Stimulated activated CD4-positive, alpha-beta T cell treated with anti-CD3 and anti-CD28 coated beads, TNF-alpha, amount 100 ng/mL, for 1 hour (primary cell): ENCODE measurements at places on chromosomes 2 and 18.

- no peak for DNase-seq
These were observed 56.8 kb downstream of the TGFA start for GRCh38 chr2:70496819-70497218.

- no peak for DNase-seq
These were observed 7.4 kb downstream of the DYSF start for GRCh38 chr2:71460595-71461303.

GRCh38 chr2:219128396-219128795 lies 32.2 kb downstream of the NHEJ1 start:
- DNase-seq: no peak

- DNase-seq: no peak
These were observed 12.9 kb upstream of the SIX3 start for GRCh38 chr2:44928483-44929158.

DNA sequence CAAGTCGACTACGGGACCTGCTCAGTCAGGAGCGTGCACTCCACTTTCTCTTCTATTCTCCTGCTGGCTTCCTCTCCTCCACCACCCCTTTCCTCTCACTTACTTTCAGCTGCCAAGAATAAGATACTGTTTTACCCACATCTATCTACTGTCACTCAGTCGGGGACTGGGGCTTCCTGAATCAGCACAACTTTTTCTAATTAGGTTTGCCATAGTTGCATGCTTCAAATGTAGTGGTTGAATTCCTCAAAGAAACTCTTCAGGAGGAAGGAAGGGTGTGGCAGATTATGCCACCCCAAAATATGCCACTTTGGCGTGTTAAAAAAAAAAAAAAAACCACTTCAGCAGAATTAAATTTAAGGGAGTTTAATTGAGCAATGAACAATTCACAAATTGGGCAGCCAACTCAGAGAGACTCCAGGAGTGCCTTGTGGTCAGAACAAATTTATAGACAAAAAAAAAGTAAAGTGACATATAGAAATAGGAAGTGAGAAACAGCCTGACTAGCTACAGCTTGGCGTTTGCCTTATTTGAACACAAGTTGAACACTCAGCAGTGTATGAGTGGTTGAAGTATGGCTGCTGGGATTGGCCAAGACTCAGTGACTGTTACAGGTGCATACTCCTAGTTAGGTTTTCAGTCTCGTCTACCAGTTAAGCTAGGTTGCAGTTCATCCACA lies 32.5 kb upstream of the RMDN2 start:
- no peak for DNase-seq

DNA sequence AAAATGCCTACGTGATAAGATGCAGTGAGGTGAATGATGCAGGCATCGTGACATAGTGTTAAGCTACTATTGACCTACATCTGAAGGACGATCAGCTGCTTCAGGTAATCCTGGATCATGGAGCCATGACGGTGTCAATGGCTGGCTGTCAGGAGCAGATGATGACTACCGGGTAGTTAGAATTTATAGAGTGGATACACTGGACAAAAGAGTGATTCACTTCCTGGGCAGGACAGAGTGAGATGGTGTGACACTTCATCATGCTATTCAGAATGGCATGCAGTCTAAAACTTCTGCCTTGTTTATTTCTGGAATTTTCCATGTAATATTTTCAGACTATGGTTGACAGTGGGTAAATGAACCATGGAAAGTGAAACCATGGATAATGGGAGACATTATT lies 29.5 kb downstream of the METTL8 start:
- DNase-seq: no peak

DNA sequence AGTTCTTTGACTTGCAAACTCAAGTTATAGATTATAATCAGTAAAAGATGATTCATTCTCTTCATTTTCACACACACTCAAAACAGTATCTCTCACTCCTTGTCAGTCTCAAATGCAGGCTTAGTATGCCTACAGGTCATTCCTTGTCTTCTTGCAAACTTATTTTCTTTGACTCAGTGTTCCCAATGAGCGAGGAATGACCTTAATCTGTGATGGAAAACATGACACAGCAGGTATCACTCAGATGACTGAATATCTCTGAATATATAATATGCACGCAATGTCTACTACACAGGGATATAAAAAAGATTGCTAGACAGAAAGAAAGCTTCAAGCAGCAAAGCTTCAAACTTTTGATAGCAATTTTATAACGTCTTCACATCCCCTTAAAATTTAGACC lies 127.8 kb upstream of the RGPD4 start:
- no peak for DNase-seq

DNA sequence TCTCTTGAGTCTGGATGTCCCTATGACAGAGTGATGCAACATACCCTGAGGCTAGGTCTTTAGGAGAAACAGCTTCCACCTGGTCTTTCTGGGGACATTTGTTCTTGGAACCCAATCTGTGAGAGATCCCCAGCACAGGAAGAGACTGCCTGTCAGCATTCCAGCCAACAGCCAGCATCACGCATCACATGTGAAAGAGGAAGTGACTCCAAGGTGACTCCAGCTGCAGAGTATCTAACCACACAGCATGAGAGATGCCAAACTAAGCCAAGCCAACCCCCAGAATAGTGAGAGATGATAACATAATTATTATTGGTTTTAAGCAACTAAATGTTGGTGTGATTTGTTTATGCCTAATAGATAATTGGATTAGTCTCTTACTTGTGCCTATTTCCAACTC lies 35.7 kb downstream of the C18orf63 start:
- DNase-seq: no peak

GRCh38 chr2:225002656-225003045 lies 39.6 kb downstream of the DOCK10 start:
- no peak for DNase-seq

DNA sequence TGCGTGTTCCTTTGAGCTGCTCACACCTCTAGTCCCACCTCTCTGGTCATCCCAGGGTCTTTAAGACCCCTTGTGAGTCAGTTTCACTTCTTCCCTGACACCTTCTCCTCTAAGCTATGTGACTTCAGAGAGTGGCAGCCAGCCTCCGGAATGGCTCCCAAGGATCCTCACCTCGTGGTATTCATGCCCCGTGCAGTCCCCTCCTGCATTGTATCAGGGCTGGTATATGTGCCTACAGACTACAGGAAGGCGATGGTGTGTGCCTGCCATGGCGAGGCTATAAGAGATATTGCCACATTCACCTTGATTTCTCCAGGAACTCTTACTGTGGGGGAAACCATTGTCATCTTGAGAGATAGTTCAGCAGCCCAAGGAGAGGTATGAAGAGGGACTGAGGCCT lies 128.0 kb upstream of the SMAD2 start:
- no peak for DNase-seq

DNA sequence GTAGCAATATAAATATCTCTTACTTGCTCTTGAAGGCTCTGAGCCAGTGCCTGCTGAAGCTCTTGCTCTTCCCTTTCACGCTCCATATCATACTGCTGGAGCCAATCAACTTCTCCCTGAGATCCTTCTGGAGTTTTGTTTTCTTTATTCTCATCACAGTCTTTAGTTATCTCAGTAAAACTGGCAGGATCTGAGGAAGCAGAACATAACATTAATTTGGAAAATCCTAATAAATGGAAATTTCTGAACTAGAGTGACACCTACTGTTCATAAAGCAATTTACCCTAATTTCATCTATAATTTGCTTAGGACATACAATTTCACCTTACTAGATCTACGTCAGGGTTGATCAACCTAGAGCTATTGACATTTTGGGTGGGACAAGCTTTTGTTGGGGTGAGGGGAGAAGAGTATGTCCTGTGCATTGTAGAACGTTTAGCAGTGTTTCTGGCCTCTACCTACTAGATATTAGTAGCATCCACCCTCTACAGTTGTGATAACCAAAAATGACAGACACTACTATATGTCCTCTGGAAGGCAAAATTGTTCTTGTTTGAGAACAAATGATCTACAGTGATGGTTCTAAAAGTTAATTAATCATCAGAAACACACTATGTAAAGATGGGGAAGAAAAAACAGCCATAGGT lies 47.2 kb downstream of the VIL1 start:
- DNase-seq: no peak

DNA sequence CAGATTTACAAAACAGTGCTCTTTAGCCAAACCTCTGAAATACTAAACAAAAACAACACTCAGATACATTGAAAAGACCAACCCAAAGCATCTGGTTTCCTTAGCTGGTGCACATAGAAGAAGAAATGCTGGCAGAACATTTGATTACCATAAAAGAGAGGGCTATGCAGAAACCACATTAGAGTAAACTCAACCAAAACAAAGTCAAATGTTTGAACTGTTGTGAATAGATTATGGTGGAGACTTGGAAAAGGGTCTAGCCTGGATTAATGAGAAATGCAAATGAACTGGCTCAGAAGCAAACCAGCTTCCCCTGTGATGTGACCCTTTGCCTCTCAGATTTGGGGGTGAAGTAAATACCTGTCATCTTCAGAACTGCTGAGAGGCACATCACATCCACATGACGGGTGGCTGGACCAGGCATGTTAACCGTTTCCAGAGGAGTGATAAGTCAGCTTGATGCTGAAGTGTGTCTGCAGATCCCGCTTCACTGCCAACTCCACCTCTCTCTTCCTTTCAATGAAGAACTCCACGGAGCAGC lies 153.0 kb downstream of the NRP2 start:
- DNase-seq: no peak

DNA sequence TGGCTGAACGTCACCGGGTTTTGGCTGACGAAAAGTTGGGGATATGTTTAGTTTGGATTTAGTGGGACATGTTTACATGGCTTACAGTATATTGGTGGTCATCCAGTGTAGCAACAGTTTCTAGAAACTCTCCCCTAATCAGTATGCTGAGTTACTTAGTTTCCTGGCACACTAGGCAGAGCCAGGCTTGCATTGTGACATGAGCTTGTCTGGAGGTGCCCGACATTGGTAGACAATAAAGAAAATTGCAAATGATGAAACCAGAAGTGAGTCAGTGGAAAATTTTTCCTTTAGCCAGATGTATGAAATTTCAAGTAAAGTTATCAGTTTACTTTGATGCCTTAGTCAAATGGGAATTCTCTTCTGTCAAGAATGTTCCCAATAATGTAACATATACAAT lies 276.1 kb downstream of the RDH14 start:
- no peak for DNase-seq

DNA sequence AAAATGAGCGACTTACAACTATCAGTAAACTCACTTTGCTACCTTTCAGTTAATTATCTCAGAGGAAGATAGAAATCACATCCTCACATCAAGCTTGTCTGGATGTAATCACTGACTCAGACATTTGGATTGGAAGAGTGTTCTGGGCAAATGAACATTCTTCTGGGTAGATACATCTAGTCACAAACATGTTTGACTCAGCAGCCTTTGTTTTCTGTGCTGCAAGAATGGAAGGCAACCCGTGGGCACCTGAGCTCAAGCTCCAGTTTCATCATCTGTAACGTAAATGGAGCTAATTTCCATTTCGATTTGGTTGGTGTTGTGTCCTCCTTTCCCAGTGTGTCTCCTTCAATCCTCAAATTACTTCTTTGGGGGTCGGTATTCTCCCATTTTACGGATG lies 58.5 kb downstream of the ACAA2 start:
- DNase-seq: no peak

GRCh38 chr2:31223026-31223425 lies 5.7 kb upstream of the CAPN14 start:
- no peak for DNase-seq
